Ureter (tissue), 1 donor: ENCODE measurements at places on chromosomes 3 and 15. TPM values are rescaled to one million over a fixed set of nuclear protein-coding genes. Genes with fewer than 3 reads are reported as not detected.

SCAMP5 gene
- 21.0 TPM for total RNA-seq

GRCh38 chr3:194218646-194219453 lies 82.9 kb downstream of the HES1 start:
- DNase-seq = no peak

AADAC gene
- total RNA-seq = not detected

- DNase-seq = no peak
These were observed 61.3 kb upstream of the VGLL4 start for GRCh38 chr3:11705049-11705448.

- no peak for DNase-seq
These were observed 361.0 kb upstream of the IL12A start for GRCh38 chr3:159627634-159628033.

GRCh38 chr3:50050361-50050760 lies 38.4 kb upstream of the RBM5 start:
- DNase-seq = no peak

SEMA3B gene
- 18.2 TPM for total RNA-seq

DNA sequence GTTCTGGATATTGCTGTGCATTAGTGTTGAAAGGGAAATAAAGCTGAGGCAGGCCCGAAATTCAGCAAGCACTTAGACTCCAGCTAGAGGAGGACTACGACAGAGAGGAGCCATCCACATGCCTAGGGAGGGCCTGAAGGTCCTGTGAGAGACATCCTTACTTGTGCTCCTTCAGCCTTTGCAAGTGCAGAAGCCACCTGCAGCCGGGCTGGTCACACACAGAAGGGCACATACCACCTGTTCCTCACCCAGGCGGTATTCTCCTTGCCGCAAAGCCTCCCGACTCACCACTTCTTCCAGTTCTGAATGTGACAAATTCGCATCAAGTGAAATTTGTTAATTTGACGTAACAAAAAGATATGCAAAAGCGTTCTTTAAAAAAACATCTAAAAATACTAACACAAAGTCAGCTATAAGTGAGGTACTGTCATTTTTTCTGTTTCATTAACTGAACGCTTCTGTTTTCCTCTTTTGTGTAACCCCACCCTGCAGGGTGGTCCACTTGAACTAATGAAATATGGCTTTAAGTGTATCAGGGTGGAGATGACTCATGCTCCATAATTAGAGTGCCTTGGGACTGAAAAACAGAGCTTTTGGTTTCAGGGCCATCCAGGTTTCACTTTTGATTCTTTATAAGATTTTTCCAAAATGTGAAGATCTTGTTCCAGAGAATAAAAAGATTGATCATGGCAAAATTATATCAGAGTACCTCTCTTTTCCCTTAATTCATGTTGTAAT lies 467.9 kb upstream of the ATP11B start:
- no peak for DNase-seq

GRCh38 chr15:101054991-101055390 lies 135.8 kb downstream of the LRRK1 start:
- no peak for DNase-seq

C3orf49 gene
- total RNA-seq = not detected
